Body of pancreas (tissue), 4 donors: ENCODE measurements at places on chromosomes 11 and 22. TPM values are rescaled to one million over a fixed set of nuclear protein-coding genes. Genes with fewer than 3 reads are reported as not detected.

The C11orf42 gene
- total RNA-seq = not detected

- peaks cover 22% of the 10 kb centered on the region for H3K4me1 ChIP-seq
- no peak for DNase-seq
- H3K4me3 ChIP-seq = no peak overlapping the region
- no peaks in the 10 kb centered on the region for H3K27me3 ChIP-seq
- H3K36me3 ChIP-seq = no peaks in the 10 kb centered on the region
- no peak overlapping the region for H3K27ac ChIP-seq
These were observed 50.4 kb downstream of the ADM start for GRCh38 chr11:10355257-10355661.

DNA sequence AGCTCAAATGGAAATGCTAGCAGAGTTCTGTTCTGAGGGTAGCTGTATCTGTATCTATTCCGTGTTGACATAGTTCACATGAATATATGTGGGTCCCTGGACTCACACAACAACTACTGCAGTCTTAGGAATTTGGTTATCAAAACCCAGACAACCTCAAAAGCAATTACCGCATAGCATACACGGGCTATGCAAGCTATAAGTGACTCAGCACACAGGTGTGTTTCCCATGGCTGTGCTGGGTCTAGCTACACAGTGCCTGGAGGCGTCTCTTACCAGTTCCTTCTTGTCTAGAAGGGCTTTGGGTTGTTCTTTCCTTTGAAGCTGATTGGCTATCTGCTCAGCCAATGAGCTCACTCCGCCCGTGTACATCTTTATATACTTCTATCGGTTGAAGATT lies 98.2 kb upstream of the BID start:
- H3K27ac ChIP-seq = no peak overlapping the region
- DNase-seq = no peak
- H3K27me3 ChIP-seq = no peaks in the 10 kb centered on the region
- no peaks in the 10 kb centered on the region for H3K4me1 ChIP-seq

The TPBGL gene
- total RNA-seq = 0.26 TPM

- H3K4me3 ChIP-seq = no peak overlapping the region
- H3K27ac ChIP-seq = no peak overlapping the region
- H3K36me3 ChIP-seq = no peaks in the 10 kb centered on the region
- no peak for DNase-seq
These were observed 2.7 kb downstream of the REXO2 start for GRCh38 chr11:114441921-114442320.

The USP35 gene
- total RNA-seq = 11.2 TPM

DNA sequence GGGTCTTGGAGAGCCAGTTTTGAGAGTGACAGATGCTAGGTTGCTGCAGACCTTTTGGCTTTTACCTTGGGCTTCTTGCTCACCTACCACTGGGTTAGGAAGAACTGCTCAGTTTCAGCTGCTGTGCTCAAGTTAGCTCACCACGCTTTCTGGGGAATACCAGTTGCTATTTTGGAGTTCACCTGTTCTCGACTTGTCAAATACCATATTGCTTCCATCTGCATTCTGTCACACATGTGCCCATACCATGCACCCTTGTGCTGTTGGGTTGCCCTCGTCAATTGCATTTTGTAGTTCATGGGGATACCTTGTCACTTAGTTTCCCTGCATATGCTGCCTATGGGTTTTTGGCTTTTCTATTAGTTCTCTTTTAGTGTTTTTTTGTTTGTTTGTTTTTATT lies 23.0 kb upstream of the BARX2 start:
- H3K27ac ChIP-seq = no peak overlapping the region
- no peaks in the 10 kb centered on the region for H3K36me3 ChIP-seq
- no peak overlapping the region for H3K4me3 ChIP-seq
- no peak for DNase-seq

DNA sequence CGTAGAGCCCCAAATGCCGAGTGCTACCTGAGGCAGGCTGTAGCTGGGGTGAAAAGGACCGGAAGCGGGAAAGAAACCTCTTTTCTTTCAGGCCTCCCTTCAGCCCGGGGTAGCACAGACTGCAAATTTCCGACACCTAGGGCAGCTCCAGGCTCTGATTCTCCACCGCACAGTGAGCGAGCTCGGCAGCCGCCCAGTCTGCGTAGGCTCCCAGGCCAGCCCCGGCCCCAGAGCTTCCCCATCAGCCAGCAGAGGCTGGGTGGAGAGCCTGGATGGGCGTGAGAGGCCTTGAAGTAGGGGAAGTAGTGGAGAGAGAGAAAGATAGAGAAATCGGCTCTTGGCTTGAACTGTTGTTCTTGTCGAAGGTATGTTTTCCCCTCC lies 9.3 kb upstream of the PAX6 start:
- no peak for DNase-seq
- H3K27me3 ChIP-seq = peaks cover 61% of the 10 kb centered on the region
- H3K27ac ChIP-seq = no peak overlapping the region

DNA sequence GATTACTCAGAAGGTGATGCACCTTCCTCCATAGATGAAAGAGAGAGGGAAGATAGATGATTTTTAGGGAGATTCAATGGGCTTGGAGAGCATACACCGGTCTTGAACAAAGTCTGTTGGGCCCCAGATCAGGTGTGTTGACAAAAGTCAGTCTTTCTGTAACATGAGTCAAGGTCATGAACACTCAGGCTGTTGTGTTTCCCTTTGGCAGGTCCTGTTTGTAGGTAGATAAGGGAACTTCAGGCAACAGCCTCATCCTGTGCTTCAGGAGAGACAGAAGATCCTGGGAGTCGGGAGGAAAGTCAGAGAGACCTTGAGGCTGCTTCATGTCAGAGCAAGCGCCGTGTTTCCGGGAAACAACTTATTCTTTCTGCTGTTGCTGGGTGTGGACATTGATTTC lies 703.1 kb downstream of the BRD1 start:
- no peak overlapping the region for H3K27ac ChIP-seq
- no peak for DNase-seq
- H3K27me3 ChIP-seq = no peaks in the 10 kb centered on the region
- no peak overlapping the region for H3K4me3 ChIP-seq
- H3K4me1 ChIP-seq = peaks cover 10% of the 10 kb centered on the region

The JHY gene
- 2.3 TPM for total RNA-seq

The SERPING1 gene
- 166 TPM for total RNA-seq

The ZNF408 gene
- 6.5 TPM for total RNA-seq

DNA sequence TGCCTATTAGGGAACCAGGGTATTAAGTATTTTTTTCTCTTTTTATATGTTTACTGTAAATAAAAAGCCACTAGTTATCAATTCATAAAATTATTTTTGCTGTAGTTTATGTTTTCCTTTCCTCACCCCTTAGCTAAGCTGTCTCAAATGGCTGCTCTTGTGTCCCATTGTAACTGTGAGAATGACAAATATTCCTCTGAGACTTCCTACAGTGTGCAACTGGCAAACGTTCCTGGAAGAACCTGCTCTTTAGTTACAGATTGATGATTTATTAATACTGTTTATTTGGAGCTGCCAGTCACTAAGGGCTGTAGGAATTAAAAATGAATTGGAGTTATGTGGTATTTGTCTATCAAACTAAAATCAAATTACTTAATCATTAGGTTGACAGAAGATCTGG lies 675.4 kb upstream of the ARHGAP42 start:
- H3K4me3 ChIP-seq = no peak overlapping the region
- H3K27me3 ChIP-seq = no peaks in the 10 kb centered on the region
- H3K27ac ChIP-seq = no peak overlapping the region

DNA sequence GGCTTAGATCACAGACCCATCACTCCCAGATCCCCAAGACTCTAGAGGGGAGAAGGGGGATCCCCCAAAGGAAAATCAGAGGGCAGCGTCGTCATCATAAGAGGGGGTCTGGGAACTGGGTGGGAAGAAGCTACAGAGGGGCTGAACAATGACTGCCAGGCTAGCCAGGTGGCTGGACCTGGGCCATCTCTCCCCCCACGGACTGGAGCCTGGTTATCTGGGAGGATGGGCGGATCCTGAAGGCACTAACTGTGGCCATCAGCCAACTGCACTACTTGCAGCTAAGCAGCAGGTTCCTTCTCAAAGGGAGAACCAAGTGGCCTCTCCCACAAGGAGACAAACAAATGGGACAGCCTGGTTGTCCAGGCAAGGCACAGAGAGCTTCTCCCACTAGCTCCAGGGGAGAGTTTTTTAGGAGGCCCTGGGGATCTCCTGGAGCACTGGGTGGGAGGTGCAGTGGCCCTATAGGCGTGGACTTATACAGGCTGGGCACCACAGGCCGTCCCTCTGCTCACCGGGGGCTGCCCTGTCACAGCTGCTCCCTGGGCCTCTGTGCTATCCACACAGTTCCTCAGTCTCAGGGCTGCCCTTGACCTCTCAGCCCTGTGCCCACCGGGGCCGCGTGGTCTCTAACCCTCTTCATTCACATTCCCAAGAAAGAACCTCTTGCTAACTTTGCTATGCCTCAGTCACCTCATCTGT lies 15.4 kb downstream of the P2RY6 start:
- peaks cover 7% of the 10 kb centered on the region for H3K4me1 ChIP-seq
- H3K4me3 ChIP-seq = no peak overlapping the region
- H3K27ac ChIP-seq = peak overlapping the region; percentile 52
- no peak for DNase-seq
- H3K36me3 ChIP-seq = no peaks in the 10 kb centered on the region

DNA sequence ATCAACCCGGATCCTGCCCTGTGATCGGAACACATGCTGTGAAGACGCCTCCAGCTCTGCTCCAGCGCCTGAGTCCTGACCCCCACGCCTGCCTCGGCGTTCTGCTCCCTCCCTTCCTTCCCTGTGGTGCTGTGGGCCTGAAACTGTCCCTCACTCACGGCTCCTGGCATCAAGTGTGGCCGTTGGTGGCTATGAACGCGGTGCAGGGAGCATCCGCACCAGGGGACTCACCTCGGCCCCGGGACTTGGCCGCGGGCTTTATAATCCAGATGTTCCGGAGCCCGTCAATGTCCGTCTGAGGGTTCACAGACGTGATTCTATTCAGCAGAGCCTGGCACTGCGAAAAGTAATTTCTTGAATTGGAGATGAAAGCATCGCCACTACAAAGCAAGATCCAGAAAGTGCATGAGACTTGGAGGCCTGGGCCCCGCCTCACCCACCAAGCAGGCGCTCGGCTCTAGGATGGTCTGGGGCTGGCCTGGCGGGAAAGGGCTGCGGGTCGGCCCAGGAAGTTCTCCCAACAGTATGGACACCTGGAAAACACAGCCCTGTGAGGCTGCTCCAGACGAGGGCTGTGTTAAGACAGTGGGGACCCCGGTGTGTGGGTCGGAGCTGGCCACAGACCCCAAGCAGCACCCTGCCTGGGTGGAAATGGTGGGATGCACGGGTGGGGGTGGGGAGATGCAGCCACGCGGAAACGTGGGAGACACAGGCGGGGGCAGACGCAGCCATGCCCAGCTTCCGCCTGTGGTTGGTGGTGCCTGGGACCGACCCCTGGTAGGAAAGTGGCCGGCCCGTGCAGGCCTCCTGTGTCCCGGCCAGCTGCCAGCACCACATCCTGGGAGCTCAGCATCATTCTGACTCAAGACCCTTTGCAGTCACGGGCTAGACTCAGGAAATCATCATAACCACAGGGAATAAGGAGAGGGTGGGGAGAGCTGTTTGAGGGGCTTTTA lies 21.8 kb upstream of the IL17REL start:
- peaks cover 10% of the 10 kb centered on the region for H3K4me1 ChIP-seq
- no peak overlapping the region for H3K27ac ChIP-seq
- no peaks in the 10 kb centered on the region for H3K27me3 ChIP-seq
- DNase-seq = no peak

- H3K4me1 ChIP-seq = peaks cover 24% of the 10 kb centered on the region
- H3K36me3 ChIP-seq = no peaks in the 10 kb centered on the region
- no peak overlapping the region for H3K4me3 ChIP-seq
- H3K27me3 ChIP-seq = no peaks in the 10 kb centered on the region
- H3K27ac ChIP-seq = no peak overlapping the region
These were observed 4.3 kb downstream of the DGCR6L start for GRCh38 chr22:20315337-20316216.
